Mammary epithelial cell (primary cell): ENCODE measurements at places on chromosomes 6 and 20.

DNA sequence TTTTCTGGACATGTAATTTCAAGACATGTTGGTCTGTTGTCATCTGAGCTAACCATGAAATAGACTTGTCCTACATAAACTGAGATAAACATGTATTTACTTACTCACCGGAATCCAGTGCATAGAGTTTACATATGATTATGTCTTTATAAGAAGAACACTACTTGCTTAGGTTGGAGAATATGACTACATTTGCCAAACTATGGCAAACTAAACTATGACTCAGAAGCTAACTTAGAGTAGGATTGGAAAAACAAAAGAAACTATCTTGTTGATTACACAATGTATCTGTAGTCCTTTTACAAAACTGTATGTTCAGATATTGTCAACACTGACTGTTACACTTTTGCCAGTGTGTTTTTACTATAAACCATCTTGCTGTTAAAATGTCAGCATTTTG is 113.3 kb downstream of the CRYBG1 start:
- peak; percentile 77 for DNase-seq

DNA sequence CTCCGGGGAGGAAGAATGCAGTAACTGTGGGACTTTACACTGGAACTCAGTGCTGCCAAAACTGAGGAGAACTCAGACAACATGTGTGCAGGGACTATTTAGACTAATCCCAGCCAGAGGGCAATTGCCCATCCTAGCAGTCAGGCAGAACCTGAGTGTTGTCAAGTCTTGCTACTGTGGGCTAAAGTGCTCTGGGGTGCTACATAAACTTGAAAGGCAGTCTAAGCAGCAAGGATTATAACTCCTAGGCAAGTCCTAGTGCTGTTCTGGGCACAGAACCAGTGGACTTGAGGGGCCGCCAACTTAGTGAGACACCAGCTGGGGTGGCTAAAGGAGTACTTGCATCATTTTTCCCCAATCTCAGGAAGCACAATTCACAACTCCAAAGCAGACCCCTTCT is 363.8 kb upstream of the PTCHD4 start:
- no peak for DNase-seq

- no peak for DNase-seq
Observed at GRCh38 chr6:31430449-31430848, 27.1 kb downstream of the MICA start.

DNA sequence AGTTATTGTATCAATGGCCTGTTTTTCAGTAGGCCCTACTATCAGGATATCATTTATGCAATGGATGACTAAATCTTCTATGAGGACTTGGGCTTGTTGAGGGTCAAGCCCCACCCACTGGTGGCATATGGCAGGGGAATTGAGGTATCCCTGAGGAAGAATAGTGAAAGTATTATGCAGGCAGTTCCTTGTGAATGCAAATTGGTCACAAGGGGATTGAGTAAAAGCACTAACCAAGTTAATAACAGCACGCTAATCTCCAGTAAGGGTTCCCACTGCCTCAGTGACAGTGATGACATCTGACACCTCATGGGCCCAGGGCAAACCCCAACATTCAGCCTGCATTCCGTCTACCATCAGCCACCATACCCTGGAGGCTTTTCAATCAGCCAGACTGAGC is 14.9 kb downstream of the BPIFA1 start:
- no peak for DNase-seq

GRCh38 chr6:20575125-20575524 is 40.9 kb downstream of the CDKAL1 start:
- no peak for DNase-seq
